Fibroblast of villous mesenchyme (primary cell): ENCODE measurements at places on chromosomes 13 and 19.
A peak's percentile ranks its signal among the peaks of the same experiment; 100 is the strongest.

DNA sequence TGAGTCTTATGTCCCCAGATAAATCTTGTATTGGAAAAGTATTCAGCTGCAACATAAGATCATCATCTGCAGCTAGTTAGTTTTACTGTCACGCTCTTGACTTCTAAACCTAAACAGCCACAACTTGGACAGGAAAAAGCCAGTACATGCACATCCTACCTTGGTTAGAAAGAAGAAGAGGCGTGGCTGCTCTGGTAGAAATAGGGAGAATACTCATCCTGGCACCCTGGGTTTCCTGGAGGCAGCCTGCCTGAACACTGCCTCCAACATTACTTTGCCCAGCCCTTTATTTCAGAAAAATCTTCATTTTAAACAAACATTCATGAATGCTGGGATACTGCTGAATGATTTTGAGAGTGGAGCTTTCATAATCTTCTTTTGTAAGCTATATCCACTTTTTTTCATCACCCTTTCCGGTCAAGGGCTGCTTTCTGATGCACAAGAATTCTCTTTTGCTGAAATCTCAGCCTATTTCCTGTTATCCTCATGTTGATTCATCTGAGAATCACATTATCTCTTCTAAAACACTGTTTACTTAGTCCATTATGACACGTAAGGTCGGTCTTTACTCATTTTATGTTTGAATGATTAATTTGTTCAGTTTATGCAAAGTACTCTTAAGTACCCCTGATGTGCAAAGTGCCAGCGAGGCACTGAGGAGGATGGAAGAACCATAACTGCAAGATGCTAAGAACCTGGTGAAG is 55.2 kb downstream of the STARD13 start:
- DNase-seq: peak; percentile 79

DNA sequence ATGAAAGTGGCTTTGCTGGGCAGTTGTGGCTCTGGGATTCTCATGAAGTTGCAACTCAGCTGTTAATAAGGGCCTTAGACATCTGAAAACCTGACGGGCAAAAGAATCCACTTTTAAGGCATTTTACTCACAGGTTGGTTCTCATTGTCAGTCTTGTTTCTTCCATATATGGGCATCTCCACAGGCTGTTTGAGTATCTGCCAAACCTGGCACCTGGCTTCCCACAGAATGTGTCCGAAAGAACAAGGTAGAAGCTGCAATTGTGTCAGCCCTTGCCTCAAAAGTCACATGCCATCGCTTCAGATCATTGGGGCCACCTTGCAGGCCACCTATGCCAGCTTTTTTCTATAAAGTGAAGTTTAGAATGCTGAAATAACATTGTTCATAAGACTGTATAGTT is 102.4 kb downstream of the KCTD12 start:
- DNase-seq: no peak

DNA sequence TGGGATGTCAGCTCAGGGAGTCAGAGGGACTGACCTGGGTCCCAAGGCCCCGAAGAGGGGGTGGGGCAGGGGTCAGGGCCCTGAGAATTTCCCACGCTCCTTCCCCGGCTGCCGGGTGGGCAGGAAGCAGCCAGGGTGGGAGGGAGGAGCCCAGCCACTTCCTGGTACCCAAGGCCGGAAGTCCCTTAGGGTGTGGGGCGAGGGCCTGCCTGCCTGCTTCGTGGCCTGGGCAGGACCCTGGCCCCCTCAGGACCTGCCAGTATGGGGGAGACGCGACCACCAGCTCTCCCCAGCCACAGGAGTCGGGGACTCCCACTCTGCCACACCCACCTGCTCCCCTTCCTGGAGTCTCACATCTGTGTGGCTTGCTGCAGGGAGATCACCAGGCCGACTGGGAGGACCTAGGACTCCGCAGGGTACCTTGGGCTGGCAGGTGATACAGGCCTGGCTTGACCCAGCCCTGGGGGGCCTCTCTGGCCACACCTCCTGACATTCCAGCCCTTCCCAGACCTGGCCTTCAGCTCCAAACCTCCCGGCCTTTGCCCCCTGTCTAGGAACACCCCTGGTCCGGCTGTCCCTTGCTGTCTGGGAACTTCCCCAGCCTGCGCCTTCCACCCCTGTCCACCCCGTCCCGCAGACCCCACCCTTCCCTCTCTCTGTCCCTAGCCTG is 9.8 kb upstream of the CIRBP start:
- peak; percentile 80 for DNase-seq

DNA sequence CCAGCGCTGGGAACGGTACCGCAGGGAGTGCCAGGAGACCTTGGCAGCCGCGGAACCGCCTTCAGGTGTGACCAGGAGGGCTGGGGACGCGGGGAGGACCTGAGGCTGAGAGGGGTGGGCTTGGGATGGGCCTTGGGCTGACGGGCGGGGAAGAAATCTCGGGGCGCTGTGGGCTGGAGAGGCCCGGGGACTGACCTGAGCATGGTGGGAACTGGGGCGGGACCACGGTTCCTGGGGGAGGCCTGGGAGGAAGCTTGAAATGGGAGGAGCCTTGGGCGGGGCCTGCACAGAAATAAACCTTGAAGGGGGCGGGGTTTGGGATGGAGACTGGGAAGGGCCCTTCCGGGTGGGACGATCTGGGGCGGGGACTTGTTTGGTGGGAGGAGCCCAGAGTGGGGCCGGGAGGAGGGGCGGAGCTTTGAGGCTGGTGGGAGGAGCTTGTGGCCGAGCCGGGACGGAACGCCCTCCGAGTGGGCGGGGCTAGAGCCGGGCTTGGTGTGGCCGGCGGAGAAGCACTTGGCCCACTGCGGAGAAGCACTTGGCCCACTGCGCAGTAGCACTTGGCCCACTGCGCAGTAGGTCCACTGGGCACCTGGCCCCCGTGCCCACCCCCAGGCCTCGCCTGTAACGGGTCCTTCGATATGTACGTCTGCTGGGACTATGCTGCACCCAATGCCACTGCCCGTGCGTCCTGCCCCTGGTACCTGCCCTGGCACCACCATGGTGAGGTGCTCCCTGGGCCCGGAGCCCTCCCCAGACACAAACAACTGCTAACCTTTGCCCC is 2.8 kb downstream of the GIPR start:
- peak; percentile 88 for DNase-seq

GRCh38 chr13:28753208-28753892 is 34.6 kb upstream of the SLC46A3 start:
- DNase-seq: peak; percentile 96

- DNase-seq: no peak
Observed at GRCh38 chr13:70424428-70424827, 316.2 kb upstream of the KLHL1 start.

- DNase-seq: peak; percentile 71
Observed at GRCh38 chr19:21482863-21483276, 22.5 kb upstream of the ZNF429 start.

GRCh38 chr13:71831716-71832115 is 35.3 kb downstream of the DACH1 start:
- DNase-seq: no peak

DNA sequence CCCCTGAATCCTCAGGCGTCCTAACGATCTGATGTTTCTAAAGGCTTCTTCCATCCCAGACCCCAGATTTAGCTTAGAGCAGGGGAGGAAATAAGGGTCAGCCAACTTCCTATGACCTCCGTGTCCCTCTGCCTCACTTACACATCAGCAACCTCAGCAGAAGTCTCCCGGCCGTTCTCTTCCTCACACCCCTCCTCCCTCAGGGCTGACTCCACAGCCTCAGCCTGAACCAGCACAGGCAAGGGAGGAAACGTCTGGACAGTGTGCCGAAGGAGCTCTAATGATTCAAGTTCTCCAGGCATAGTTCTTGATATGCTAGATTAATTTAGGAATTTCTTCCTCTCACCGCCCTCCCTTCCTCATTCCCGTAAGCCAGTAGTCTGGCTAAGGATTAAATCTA is 121.4 kb downstream of the NUFIP1 start:
- no peak for DNase-seq

DNA sequence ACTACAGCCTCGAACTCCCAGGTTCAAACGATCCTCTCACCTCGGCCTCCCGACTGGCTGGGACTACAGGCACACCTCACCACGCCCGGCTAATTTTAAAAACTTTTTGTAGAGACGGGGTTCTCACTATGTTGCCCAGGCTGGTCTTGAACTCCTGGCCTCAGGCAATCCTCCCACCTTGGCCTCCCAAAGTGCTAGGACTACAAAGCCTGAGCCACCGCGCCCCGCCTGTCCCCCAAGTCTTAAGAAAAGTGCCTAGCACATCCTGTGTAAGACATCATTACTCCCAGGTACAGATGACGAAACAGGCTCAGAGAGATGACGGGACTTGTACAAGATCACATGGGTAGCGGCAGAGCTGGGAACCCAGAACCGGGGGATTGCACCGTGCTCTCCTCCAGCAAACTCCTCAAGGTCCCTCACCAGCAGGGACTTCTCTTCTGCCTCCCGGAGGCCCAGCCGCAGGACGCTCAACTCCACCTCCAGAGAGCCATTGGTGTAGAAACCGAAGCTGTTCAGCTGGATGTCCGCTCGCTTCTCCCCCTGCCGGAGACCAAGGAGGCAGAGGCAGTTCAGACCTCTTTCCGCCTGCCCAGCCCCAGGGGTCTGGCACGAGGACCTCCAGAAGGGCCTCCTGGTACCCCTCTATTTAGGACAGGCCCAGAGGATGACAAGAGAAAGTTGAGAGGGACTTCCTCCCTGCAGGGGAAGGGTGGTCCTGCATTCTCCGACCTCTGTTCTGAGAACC is 1.0 kb downstream of the GPR108 start:
- peak; percentile 92 for DNase-seq

- no peak for DNase-seq
Observed at GRCh38 chr13:104898484-104898883, 1637.0 kb downstream of the EFNB2 start.

DNA sequence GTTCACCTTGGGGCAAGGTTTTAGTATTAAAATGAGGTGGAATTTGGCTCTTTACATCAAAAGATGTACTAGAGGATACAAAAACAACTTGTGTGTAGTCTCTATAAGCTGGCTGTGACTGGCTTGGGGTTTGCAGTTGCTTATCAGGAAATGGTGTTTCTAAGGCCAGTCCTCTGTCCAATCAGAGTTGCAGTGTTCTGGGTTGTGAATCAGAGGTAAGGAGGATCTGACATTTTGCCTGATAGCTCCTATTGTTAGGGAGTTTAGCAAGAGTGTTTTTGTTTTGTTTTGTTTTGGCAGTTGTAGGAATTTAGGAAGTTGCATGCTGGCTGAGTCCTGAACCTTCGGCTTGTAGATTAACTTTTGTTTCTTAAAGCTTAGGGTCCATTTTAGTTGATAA is 20.1 kb upstream of the ESD start:
- DNase-seq: no peak

- DNase-seq: no peak
Observed at GRCh38 chr13:91167706-91168385, 179.6 kb upstream of the MIR17HG start.

DNA sequence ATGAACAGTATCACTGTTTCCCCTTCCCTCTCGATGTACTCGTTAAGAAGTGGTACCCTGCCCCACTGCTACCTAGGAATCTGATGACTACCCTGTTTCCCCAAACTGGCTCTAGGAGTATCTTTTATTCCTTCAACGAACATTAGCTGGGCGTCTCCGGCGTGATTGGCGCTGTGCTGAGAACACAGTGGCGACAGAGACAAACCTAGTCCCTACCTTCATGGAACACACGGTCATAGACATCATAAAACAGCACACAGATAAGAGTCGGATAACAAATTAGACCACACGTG is 730 bp downstream of the SYMPK start:
- DNase-seq: no peak

DNA sequence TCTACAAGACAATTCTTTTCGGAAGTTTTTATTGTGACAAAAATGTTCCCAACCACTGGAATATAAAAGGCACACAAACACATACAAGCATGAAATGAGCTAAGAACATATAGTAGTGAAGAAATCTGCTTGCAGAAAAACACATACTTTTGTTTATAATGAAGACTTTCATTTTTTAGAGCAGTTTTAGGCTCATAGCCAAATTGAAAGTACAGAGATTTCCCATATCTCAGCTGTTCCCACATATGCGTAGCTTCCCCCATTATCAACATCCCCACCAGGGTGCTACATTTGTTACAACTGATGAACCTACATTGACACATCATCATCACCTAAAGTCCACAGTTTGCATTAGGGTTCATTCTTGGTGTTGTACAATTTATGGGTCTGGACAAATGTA is 249.4 kb downstream of the KCTD12 start:
- DNase-seq: no peak

GRCh38 chr13:93996481-93996880 is 483.0 kb downstream of the DCT start:
- no peak for DNase-seq

DNA sequence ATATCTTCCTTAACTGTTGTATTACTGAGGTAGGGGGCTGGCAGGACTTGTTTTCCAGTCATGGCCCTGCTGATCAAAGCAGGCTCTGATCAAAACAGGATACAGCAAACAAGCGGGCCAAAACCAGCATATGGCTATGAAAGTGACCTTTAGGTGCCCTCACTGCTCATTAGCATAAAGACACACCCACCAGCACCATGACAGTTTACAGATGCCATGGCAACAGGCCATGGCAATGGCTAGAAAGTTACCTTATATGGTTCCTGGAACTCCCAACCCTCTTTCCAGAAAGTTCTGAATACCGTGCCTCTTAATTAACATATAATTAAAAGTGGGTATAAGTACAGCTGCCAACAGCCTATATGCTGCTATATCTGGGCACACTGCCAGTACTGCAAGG is 551.4 kb upstream of the SGCG start:
- DNase-seq: no peak

DNA sequence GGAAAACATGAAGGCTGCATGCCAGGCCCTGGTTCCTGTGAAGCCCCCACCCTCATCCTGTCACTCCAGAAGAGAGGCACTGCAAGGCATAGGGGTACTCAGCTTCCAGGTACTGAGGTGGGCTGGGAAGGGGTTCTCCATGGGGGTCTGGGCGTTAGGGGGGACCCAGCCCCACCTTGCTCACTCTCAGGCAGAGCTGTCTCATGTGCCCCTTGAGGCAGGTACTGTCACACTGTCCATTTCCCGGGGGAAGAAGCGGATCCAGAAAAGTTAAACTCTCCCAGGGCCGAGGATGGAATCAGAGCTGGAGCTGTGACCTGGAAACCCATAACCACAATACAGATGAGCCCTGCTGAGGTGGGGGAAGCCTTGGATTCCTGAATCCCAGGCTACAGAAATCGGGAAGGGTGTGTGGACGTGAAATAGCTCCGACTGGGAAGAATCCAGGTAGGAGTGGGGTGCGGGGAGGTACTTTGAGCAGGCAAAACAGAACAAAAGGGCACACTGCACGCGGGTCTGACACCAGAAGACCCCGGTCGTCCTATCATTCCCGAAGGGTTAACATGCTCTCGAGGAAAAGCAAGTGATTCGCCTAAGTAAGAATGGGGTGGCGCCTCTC is 540 bp upstream of the USE1 start:
- no peak for DNase-seq
